D341Med (cell line): ENCODE measurements at places on chromosomes 6 and 20.
A peak's percentile ranks its signal among the peaks of the same experiment; 100 is the strongest.

DNA sequence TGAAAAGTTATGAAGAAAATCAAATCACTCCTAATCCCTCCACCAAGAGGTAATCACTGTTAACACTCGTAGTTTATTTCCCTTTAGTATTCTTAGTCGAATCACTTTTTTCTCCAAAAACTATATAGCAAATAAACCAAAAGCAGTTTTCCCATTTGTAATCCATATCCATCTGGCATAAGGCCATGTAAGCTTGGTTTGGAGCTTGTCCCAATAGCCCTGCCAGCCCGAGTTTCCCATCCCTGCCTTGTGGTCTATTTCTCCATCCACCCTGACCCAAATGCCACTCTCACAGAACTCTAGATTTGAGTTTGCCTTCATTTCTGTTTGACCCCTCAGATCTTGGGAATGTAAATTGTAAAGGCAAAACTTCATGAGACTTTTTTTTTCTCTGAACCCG is 71.8 kb upstream of the DSP start:
- no peak for DNase-seq

GRCh38 chr20:60244373-60245146 is 286.3 kb downstream of the CDH26 start:
- no peak for DNase-seq

GRCh38 chr6:111657146-111657545 is 51.5 kb upstream of the TRAF3IP2 start:
- DNase-seq = no peak

GRCh38 chr20:47361057-47361915 is 4.8 kb upstream of the ZMYND8 start:
- peak; percentile 11 for DNase-seq

GRCh38 chr20:23856736-23857135 is 22.8 kb downstream of the CST5 start:
- DNase-seq = no peak

DNA sequence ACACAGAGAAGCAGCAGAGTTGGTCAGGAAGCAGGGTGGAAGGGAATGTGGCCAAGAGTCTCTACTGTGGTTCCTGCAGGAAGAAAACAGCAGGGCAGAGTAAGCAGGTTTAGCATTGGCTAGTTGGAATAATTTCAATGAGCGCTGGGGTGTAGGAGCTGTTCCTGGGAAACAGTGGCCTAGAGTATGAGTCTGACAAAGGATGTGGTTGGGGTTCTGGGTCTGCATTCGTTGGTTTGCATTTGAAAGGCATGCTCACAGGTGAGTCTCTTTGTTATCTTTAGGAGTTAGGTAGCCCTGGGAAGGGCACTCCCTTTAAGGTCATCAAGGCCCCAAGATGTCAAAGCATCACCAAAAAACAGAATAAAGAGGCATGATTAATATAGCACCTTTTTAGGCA is 911.6 kb upstream of the SLC35B3 start:
- DNase-seq = no peak
